Myocyte (in vitro differentiated cells): ENCODE measurements at places on chromosomes 1 and 21.

- DNase-seq, result no peak
These were observed 117.1 kb upstream of the CSF3R start for GRCh38 chr1:36599828-36600227.

DNA sequence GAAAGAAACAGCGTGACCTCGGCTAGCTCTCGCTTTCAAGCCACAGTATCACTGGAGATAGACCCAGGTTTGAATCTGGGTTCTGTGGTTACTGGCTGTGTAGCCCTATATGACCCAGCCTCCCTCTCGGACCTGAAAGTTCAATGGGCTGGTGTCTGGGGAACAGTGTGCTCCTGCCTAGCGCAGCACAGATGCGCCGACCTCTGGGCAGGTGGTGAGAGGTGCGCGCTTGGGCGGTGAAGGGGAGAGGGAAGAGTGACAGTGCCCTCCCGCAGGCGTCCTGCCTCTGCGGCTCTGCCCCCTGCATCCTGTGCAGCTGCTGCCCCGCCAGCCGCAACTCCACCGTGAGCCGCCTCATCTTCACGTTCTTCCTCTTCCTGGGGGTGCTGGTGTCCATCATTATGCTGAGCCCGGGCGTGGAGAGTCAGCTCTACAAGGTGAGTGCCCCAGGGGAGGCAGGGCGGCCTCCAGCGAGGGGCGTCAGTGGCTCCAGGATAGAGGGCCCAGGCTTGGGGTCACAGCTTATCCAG is 10.5 kb downstream of the SERINC2 start:
- no peak for DNase-seq

DNA sequence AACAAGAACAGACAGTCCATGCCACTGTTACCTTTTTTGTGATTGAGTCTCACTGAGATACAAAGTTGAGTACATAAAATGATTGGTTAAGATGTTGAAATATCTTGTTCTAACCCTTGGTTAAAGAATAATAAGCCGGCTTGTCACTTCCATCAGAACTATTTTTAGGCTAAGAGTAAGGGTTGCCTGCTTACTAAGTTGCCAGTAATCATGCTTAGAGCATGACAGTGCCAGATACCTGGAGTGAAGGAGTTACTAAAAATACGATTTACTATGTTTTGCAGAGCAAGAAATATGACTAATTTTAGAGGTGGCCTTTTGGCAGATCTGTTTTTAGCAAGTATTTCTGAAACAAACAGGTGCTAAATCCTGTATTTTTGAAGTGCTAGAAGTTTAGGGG is 6.0 kb downstream of the HUNK start:
- DNase-seq, result peak; percentile 2

DNA sequence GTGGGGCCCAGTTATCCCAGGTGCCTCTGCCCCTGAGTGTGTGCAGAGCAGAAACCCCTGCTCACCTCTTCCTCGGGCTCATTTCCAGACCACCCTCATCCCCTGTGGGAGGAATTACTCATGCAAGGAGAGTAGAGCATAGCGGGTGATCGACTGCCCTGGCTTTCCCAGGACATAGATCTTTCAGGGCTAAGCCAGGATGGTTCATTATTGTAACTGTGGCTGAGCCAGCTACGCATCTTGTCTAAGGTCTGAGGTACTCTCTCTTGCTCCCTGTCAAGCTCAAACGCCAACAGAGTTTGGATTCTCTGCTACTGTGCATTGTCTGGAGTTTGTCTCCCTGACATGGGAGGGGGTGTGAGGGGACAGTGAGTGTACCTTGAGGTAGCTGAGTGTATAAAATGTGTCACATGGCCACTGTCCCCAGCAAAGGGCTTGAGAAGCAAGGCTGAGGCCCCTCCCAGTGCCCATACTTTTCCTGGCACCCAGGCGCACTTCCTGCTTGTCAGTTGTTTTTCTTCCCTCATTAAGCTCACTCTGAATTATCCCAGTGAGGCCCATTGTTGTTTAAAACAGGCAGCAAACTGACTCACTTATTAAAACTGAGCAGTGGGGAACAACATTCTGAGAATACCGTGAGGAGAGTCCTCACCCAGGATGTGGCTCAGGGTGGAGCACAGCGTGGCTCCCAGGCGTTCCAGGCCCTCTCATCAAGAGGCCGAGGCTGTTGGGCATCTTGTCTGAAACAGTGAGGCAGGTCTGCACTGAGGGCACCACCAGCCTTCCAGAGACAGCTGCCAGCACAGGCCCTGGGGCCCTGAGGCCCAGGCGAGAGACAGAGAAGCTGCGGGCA is 92.9 kb downstream of the LAMC2 start:
- DNase-seq, result peak; percentile 93

DNA sequence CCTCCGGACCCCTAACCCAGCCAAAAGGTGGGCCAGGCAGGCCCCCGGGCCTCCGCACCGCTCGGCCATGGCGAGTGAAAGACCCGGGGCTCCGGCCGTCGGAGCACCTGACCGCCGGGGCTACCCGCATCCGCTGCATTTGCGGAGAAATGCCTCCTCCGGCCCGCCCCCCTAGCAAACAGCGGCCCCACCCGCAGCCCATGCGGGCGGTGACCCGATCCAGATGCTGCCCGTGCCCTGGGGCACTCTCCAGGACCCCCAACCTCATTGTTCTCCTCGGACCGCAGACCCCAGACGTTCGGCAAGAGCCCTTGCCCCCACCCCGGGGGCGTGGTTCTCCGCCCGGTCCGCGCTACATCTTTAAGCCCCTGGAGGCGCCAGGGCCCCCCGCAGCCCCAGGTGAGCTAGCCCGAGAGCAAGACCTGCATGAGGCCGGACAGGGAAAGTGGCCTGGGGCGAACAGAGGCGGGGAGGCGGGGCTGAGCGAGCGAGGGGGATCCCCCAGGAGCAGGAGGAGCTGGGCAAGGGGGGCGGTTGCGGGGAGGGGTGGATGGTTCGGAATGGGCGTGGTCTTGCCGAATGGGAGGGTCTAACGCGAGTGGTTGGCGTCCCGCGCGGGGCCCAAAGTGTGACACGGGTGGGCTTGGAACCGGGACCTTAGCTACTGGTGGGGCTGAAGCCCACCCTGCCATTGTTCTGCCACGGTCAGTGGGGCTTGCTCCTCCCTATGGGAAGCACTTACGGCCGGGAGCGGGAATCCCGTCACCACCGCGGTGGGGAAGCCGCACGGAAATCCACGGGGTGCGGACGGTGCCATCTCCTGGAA is 6.3 kb upstream of the CRYBG2 start:
- no peak for DNase-seq

GRCh38 chr1:185325413-185325812 is 8.4 kb upstream of the IVNS1ABP start:
- DNase-seq, result no peak

DNA sequence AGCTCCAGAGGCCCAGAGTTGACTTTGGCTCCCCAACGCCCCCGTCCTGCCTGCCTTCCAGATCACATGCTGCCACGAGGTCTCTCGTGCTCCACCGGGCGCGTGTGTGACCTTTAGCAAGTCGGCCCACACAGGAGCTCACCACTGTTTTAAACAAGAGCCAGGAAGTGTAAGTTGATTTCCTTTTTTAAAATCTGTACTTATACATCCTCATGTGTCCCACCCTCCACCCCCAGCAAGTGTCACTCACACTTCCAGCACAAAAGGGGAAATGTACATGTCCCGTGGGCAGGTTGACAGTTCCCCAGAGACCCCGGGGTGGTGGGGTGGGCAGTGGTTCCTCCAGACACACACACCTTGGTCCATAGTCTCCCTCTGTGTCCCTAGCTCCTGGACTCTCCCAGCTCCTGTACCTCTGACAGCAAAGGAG is 84.4 kb downstream of the STUM start:
- no peak for DNase-seq

- DNase-seq, result no peak
These were observed 5.0 kb upstream of the LRP8 start for GRCh38 chr1:53332833-53333232.

DNA sequence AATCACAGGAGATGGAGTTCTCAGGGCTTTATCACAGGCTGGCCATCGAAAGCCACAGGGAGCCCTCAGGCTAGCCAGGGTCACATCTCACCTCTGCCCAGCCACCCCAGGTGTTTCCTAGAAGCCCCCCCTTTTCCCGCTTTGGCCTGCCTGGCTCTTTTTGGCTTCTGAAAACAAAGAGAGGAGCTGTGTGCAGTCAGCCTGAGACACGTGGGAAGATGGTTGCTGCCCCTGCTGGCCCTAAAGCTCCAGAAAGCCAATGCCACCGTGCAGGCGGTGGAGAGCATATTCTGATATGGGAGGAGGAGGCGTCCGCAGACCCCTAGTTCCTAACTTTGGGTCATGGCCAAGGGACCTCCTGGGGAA is 18.7 kb upstream of the LBR start:
- no peak for DNase-seq

GRCh38 chr1:183571678-183572268 is 18.5 kb downstream of the NCF2 start:
- DNase-seq, result peak; percentile 63

GRCh38 chr21:24823247-24823646 is 784.0 kb downstream of the MRPL39 start:
- no peak for DNase-seq

- DNase-seq, result no peak
These were observed 50.9 kb upstream of the CDC42BPA start for GRCh38 chr1:227369102-227369760.

GRCh38 chr21:22277341-22277740 is 1279.1 kb downstream of the NCAM2 start:
- DNase-seq, result no peak

- DNase-seq, result no peak
These were observed 26.1 kb upstream of the GTF2B start for GRCh38 chr1:88917321-88918025.

DNA sequence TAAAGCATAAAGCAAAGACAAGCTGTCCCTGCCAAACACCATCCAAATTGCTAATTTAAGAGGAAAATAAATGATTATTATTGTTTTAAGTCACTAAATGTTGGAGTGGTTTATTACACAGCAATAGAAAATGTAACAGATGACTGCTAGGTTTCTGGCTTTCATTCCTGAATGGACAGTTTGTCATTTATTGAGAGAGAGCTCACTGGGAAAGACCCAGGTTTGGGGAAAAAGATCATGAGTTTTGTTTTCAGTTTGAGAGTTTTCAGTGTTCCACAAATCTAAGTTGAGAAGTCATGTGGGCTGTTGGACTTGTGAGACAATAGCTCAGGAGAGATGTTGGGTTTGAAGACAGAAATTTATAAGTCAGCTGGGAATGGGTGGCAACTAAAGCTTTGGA is 5.4 kb downstream of the GPA33 start:
- DNase-seq, result no peak

- DNase-seq, result no peak
These were observed 45.1 kb downstream of the CRP start for GRCh38 chr1:159669338-159669737.

DNA sequence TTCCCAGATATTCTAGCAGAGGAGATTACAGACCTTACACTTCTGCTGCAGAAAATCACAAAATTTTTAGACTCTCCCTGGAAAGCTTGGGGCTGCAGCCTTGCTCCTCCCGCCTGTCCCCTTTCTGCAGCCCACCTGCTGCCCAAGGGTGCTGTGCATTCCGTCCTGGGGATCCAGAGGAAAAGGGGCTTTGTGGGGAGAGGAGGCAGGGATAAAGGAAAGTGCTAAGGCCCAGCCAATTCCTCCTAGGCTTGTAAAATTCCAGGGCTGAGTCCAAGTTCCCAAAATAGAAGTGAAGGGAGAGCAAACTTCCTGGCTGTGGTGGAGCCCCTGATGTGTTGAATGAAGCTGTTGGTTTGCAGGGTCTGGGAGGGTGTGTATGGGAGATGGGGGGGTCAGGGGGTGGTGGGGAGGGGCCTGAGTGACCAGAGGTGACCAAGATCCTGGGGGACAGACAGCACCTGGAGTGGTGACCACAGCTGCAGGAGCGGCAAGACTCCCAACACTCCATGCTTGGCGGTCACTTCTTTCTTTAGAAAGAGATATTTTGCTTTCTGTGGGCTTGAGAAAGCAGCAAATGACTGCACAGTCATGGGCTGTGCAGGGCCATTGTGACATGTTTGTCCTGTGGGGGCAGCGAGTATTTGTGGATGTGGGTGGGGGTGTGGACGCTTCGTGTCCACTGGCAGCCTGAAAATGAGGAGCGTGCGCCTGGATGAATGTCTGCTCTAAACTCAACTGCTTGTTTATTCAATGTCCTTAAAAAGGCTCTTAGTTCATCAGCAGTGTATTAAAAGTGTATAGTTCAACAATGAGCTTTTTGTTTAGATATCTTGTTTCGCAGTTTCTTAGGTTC is 68.4 kb downstream of the TLR5 start:
- peak; percentile 59 for DNase-seq

DNA sequence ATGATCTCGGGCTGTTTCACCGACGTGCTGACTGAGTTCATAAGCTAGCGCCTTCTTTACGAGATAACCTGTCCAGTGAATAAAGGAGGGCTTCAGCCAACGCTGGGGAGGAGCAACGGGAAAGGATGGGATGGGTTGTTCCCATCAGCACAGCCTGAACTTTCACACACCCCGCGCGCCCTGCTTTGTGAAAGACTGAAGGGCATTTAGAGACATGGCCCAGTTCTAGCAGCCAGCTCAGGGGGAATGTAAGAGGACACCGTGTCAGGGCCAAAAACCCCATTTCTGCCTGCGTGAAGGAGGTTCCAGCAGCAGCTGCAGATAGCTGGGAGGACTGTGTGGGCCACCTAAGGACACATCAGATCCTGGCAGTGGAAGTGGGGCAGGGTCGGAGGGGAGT is 255.1 kb upstream of the RAB4A start:
- DNase-seq, result peak; percentile 13

GRCh38 chr21:45080232-45080631 is 5.9 kb downstream of the ADARB1 start:
- no peak for DNase-seq

GRCh38 chr1:74223453-74223852 is 11.7 kb upstream of the TNNI3K start:
- no peak for DNase-seq

GRCh38 chr1:63886340-63886739 is 112.5 kb downstream of the ROR1 start:
- DNase-seq, result no peak

DNA sequence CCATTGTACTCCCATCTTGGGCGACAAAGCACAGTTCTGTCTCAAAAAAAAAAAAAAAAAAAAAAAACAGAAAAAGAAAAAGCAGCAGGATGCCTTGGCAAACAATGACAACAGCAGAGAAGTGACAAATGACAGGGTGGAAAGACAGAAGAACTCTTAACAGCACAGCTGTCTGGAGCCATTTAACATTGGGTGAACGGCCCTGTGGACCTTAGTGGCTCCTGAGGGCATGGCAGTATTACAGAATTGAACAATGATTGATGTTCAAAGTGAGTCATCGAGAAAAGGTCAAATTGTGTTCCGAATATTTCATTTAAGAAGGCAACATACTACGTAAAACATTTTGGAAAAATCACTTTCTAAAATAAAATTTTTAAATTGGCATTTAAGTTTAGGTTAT is 30.0 kb downstream of the DNASE2B start:
- no peak for DNase-seq

- DNase-seq, result no peak
These were observed 4.4 kb upstream of the ELF3 start for GRCh38 chr1:202005958-202006357.

GRCh38 chr1:18901952-18902522 is 318 bp downstream of the ALDH4A1 start:
- peak; percentile 54 for DNase-seq

DNA sequence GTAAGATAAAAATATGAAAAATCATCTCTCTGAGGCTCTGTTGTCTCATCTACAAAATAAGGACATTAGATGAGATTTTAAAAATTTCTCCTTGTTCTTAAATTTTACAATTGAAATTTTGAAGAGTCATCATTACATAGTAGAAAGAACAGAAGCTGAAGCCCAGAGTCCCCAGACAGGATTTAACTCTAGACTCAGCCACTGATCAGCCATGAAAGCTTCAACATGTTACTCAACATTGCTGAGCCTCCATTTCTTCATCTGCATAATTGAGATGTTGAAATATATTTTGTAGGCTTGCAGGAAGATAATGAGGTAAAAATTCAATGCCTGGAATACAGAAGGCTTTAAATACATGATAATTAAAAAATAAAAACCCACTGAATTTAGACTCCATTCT is 633.3 kb downstream of the LMO4 start:
- no peak for DNase-seq
